ENCODE measurements at places on chromosomes 7 and 10. TPM values are rescaled to one million over a fixed set of nuclear protein-coding genes. Genes with fewer than 3 reads are reported as not detected.

Gene LBX1
- total RNA-seq = not detected

Gene SYCE1
- not detected for total RNA-seq

Gene VPS37D
- total RNA-seq = not detected

Gene TMEM229A
- not detected for total RNA-seq

Gene NSUN5
- total RNA-seq = 5.9 TPM

Gene GATA3
- 2.1 TPM for total RNA-seq

Gene ASL
- 18.6 TPM for total RNA-seq

Gene NUB1
- 27.9 TPM for total RNA-seq

Gene STN1
- 20.0 TPM for total RNA-seq

- no peak overlapping the region for H3K27ac ChIP-seq
- no peaks in the 10 kb centered on the region for H3K4me1 ChIP-seq
- no peaks in the 10 kb centered on the region for H3K36me3 ChIP-seq
- no peaks in the 10 kb centered on the region for H3K27me3 ChIP-seq
- H3K4me3 ChIP-seq = no peak overlapping the region
These were observed 169.5 kb downstream of the PLXDC2 start for GRCh38 chr10:19985745-19986144.

GRCh38 chr10:28200775-28201174 lies 102.1 kb downstream of the MPP7 start:
- no peaks in the 10 kb centered on the region for H3K27me3 ChIP-seq
- no peak overlapping the region for H3K27ac ChIP-seq
- H3K4me1 ChIP-seq = peaks cover 4% of the 10 kb centered on the region
- H3K36me3 ChIP-seq = no peaks in the 10 kb centered on the region

DNA sequence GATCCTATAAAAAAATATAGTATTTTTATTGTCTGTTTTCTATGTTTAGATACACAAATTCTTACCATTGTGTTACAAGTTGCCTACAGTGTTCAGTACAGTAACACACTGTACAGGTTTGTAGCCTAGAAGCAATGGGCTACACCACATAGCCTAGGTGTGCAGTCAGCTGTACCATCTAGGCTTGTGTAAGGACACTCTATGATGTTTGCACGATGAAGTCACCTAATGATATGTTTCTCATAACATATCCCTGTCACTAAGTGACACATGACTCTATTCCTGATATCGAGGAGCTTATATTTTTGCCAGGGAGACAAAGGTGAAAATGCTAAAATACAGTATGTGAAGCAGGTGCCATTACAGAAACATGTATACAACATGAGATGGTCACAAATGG lies 18.6 kb downstream of the ZNF25 start:
- no peaks in the 10 kb centered on the region for H3K4me1 ChIP-seq
- H3K27ac ChIP-seq = no peak overlapping the region
- no peaks in the 10 kb centered on the region for H3K27me3 ChIP-seq

- no peak for DNase-seq
- no peak overlapping the region for H3K4me3 ChIP-seq
- H3K27ac ChIP-seq = no peak overlapping the region
- H3K4me1 ChIP-seq = no peaks in the 10 kb centered on the region
- no peaks in the 10 kb centered on the region for H3K36me3 ChIP-seq
These were observed 2.7 kb downstream of the OPN4 start for GRCh38 chr10:86657011-86657395.

DNA sequence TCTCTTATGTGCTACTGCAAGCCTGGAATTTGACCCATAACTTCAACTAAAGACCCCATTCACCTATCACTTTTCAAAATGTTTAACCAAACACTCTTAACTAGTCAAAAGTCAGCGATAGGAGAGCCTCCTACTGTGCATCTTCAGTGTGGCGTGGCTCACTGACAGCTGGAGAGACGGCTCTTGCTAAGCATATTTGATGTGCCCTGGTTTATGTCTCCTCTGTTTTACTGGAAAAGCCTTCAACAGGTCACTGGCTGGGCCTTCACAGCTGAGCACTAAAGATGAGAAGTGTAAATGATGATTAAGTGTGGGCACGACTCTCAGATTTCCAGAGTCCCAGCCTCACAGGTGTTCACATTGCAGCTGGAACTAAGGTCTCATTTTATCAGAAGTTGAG lies 472.1 kb downstream of the SEMA3D start:
- DNase-seq = no peak
- no peak overlapping the region for H3K27ac ChIP-seq
- no peaks in the 10 kb centered on the region for H3K36me3 ChIP-seq

DNA sequence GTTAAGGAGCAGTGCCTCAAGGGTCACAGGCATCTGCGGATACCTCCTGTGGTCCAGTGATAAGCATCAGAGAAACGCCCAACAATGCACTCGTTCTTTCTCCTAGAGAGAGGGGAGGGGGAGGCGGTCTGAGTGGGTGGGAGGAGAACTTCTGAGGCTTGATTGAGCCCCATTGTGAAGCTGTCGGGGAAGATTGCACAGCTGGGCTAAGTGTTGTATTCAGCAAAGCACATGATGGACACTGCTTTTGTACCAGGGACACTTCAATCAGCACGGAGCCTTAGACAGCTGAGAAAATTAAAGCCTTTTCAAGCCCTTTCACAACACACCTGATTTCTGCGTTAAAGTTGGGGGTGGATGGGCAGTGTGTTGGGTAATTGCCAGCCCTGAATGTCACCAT lies 230.3 kb upstream of the GHITM start:
- no peaks in the 10 kb centered on the region for H3K36me3 ChIP-seq
- no peak overlapping the region for H3K4me3 ChIP-seq
- H3K4me1 ChIP-seq = no peaks in the 10 kb centered on the region
- H3K27me3 ChIP-seq = no peaks in the 10 kb centered on the region

DNA sequence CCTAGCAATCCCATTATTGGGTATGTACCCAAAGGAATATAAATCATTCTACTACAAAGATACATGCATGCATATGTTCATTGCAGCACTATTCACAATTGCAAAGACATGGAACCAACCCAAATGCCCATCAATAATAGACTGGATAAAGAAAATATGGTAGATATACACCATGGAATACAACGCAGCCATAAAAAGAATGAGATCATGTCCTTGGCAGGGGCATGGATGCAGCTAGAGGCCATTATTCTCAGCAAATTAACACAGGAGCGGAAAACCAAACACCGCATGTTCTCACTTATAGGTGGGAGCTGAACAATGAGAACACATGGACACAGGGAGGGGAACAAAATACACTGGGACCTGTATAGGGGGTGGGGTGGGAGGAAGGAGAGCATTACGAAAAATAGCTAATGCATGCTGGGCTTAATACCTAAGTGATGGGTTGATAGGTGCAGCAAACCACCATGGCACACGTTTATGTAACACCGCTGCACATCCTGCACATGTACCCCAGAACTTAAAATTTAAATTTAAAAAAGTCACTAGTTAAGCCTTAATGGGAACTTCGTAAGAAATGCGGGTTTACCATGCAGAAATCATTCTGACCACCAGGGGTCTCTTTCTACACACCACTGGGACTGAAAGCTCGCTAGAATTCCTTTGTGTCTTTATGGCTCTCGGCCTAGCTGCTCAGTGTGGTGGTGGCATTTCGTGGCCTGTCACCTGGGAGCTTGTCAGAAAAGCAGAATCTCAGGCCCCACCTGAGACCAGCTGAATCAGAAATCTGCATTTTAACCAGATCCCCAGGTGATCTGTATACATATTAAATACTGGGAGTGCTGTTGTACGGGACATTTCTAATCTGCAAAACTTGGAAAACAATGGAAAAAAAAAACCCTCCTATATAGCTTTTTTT lies 9.5 kb downstream of the ANKRD1 start:
- no peak overlapping the region for H3K27ac ChIP-seq
- H3K27me3 ChIP-seq = no peaks in the 10 kb centered on the region
- H3K4me3 ChIP-seq = no peak overlapping the region

DNA sequence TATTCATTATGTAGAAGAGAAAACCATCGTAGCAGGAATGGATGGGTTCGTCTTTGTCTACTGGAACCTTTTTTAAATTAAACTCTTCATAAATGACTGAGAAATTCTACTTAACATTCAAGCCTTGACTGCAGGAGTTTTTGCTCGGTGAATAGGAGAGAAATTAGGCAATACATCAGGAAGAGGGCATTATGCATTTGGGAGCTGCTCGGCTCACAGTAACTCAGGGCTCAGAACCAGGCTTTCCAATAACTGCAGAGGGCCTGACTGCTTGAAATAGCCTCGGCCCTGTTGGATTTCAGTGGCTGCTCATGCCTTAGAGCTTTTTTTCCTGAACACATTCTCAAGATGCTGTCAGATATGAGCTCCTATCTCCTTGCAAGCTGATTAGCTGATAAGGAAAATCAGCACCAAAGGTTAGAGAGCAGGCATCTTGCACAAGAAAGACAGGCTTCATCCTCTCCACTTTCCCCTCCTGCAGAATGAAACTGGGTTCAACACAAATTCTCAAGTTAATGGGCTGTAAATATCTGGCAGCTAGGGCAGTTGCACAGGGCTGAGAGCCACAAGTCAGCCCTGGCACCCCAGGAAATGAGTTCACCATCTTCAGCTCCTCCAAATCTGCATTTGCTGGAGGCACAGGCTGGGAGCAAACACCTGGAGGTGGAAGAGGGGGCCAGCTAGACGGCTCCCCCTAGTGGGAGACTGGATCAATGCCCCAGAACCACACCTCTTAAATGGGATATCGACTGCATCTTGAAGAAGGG lies 24.3 kb downstream of the TECTB start:
- H3K4me1 ChIP-seq = no peaks in the 10 kb centered on the region
- no peaks in the 10 kb centered on the region for H3K27me3 ChIP-seq
- H3K36me3 ChIP-seq = no peaks in the 10 kb centered on the region
- no peak overlapping the region for H3K27ac ChIP-seq

GRCh38 chr7:107867858-107868466 lies 23.0 kb upstream of the DLD start:
- DNase-seq = no peak
- H3K4me3 ChIP-seq = no peak overlapping the region
- no peak overlapping the region for H3K27ac ChIP-seq
- H3K36me3 ChIP-seq = no peaks in the 10 kb centered on the region
- no peaks in the 10 kb centered on the region for H3K4me1 ChIP-seq

- no peak for DNase-seq
- H3K4me3 ChIP-seq = no peak overlapping the region
- H3K27me3 ChIP-seq = peaks cover 16% of the 10 kb centered on the region
- no peak overlapping the region for H3K27ac ChIP-seq
- H3K36me3 ChIP-seq = no peaks in the 10 kb centered on the region
These were observed 10.8 kb upstream of the GATA3 start for GRCh38 chr10:8043569-8044306.

- H3K4me3 ChIP-seq = no peak overlapping the region
- no peaks in the 10 kb centered on the region for H3K4me1 ChIP-seq
- no peaks in the 10 kb centered on the region for H3K27me3 ChIP-seq
- H3K27ac ChIP-seq = no peak overlapping the region
- no peaks in the 10 kb centered on the region for H3K36me3 ChIP-seq
These were observed 375.9 kb downstream of the DNAJB6 start for GRCh38 chr7:157712666-157713235.

DNA sequence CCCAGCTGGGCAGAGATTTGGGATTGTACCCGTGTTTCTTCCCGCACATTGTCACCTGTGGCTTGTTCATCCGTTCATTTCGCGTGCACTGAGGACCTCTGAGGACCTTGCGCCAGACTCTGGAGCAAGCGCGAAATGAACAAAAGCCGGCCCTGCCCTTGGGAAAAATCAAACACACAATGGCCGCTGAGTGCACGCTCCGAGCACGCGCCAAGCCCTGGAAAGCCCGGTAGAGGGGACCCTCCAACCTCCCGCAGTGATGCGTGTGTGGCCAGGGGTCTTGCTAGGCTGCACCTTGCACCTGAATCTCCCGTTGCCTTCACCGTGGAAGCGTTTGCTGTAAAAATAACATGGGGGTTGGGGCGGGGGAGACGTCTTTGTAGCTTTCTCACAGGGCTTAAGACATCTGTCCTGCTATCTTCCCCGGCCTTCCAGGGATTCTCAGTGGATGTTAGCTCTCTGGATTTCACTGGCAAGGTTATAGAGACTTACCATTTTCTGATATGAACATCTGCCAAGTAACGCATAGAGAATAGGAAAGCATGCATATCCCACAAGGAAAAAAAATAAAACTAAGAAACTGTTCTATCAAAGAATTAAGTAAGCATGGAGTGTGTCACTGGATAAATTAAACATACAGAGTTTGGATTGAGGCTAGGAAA lies 37.3 kb downstream of the ZNF777 start:
- no peaks in the 10 kb centered on the region for H3K27me3 ChIP-seq
- H3K4me1 ChIP-seq = no peaks in the 10 kb centered on the region
- DNase-seq = no peak
- no peak overlapping the region for H3K4me3 ChIP-seq
- H3K36me3 ChIP-seq = no peaks in the 10 kb centered on the region

DNA sequence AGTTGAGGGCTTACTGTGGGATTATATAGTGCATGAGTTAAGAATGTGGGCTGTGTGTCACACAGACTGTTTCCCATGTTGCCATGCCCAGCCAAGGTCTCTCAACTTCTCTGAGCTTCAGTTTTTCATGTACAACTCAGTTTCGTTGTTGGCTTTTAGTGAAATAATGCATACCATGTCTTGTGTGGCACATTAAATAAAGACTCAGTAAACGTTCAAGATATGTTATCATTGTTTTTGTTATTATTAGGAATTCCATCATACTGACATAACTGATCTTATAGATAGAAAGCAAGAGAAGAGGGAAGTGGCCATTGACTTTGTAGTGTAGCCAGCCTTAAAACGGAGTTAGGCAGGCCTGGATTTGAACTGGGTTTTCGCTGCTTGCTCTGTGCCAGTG lies 2.9 kb downstream of the CDK14 start:
- no peaks in the 10 kb centered on the region for H3K36me3 ChIP-seq
- no peak overlapping the region for H3K27ac ChIP-seq
- H3K4me1 ChIP-seq = no peaks in the 10 kb centered on the region
- no peak overlapping the region for H3K4me3 ChIP-seq
- no peak for DNase-seq

- no peak overlapping the region for H3K27ac ChIP-seq
- no peaks in the 10 kb centered on the region for H3K4me1 ChIP-seq
- H3K4me3 ChIP-seq = no peak overlapping the region
- DNase-seq = no peak
- H3K27me3 ChIP-seq = no peaks in the 10 kb centered on the region
- no peaks in the 10 kb centered on the region for H3K36me3 ChIP-seq
These were observed 121.5 kb downstream of the TWIST1 start for GRCh38 chr7:18995811-18996426.

GRCh38 chr7:18344536-18344935 lies 151.0 kb upstream of the HDAC9 start:
- no peak for DNase-seq
- H3K4me1 ChIP-seq = no peaks in the 10 kb centered on the region
- H3K4me3 ChIP-seq = no peak overlapping the region
- H3K36me3 ChIP-seq = no peaks in the 10 kb centered on the region
- H3K27ac ChIP-seq = no peak overlapping the region

DNA sequence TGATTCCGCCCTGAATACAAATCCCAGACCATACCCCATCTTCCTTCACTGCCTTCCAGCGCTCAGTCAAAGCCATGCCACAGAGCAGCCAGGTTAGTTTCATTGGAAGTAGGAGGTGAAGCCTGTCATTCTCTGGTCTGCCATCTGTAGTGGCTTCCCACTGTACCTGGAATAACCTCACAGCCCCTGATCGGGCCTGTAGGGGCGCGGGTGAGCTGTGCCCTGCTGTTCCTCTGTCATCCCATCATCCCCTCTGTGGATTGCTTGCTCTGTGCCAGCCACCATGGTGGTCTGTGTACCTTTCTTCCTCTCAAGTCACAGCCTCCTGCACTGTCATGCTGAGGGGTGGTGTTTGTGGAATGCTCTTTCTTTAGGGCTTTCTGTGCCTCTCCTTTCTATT lies 155.1 kb downstream of the ZNF22 start:
- no peak overlapping the region for H3K27ac ChIP-seq
- no peaks in the 10 kb centered on the region for H3K36me3 ChIP-seq
- no peaks in the 10 kb centered on the region for H3K27me3 ChIP-seq
- no peak overlapping the region for H3K4me3 ChIP-seq
- DNase-seq = no peak
